ENCODE measurements at places on chromosomes 13 and 19.

- no peak for DNase-seq
Measured at GRCh38 chr19:47124937-47125668, 5.5 kb upstream of the SAE1 start.

DNA sequence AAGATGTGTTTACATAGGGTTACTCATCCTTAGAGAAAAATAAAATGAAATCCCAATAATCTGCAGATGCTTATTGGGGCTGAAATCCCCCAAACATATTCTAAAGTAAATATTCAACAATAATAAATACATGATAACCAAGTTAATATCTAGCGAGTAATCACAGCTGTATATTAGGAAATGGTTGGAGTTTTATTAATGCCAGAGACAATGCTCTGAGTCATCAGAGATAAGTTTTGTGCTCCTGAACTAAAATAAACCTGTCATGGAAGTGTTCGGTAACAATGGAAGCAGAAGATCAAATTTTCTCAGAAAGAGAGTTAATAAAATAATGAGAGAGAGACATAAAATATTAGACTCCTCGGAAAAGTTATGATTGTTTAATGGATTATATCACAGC, 31.4 kb downstream of the FLT1 start:
- no peak for DNase-seq

- no peak for DNase-seq
Measured at GRCh38 chr19:54691582-54692297, 29.0 kb downstream of the LILRB4 start.

- DNase-seq = peak; percentile 8
Measured at GRCh38 chr13:83350569-83350968, 531.7 kb downstream of the SLITRK1 start.

DNA sequence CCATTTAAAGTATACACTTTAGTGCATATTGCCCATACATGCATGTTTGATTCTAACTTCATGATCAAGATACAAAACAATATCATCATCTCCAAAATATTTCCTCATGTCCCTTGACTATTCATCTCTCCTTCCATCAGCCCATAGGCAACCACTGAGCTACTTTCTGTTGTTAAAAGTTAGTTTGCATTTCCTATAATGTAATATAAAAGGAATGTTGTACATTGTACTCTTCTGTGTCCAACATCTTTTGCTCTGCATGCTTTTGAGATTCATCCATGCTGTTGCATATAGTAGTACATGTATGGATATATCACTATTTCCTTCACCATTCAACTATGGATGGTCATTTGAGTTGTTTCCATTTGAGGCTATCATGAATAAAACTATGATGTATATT, 74.7 kb downstream of the ITGBL1 start:
- no peak for DNase-seq
